ENCODE measurements at places on chromosomes 13 and 19.
A peak's percentile ranks its signal among the peaks of the same experiment; 100 is the strongest.

- DNase-seq = no peak
Observed at GRCh38 chr19:7788178-7788932, 25.3 kb downstream of the CLEC4M start.

DNA sequence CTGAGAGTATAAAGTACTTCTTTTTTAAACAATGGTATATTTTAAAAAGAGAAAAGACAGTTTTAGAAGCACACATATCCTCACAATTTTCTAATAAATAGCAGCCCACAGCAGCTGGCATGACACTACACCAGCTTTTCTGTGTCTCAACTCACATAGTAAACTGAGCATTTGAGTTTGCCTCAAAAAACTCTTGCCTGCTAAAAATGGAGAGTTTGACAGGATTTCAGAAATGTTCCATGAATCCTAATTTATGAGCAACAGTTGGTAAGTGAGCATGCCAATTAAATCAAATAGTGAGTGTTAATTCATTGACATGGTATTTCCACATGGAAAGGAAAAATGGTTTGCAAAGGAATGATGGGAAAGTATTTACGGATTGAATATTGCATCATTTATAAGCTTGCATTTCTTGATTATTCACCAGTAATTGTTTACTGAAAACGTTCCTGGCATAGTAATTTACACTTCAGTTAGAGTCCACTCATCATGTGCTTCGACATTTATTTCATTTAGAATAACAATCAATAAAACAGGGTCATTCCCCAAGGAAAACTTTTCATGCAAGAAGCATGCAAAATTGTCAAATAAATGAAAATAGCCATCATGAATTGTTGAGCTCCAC lies 323.0 kb downstream of the EFNB2 start:
- DNase-seq = no peak

- DNase-seq = peak; percentile 14
Observed at GRCh38 chr13:39616087-39616694, 13.2 kb upstream of the LHFPL6 start.

GRCh38 chr13:48542138-48542537 lies 9.3 kb upstream of the RCBTB2 start:
- no peak for DNase-seq

- no peak for DNase-seq
Observed at GRCh38 chr13:108451121-108451520, 178.3 kb upstream of the MYO16 start.

- no peak for DNase-seq
Observed at GRCh38 chr19:29715701-29716581, 880 bp upstream of the C19orf12 start.

DNA sequence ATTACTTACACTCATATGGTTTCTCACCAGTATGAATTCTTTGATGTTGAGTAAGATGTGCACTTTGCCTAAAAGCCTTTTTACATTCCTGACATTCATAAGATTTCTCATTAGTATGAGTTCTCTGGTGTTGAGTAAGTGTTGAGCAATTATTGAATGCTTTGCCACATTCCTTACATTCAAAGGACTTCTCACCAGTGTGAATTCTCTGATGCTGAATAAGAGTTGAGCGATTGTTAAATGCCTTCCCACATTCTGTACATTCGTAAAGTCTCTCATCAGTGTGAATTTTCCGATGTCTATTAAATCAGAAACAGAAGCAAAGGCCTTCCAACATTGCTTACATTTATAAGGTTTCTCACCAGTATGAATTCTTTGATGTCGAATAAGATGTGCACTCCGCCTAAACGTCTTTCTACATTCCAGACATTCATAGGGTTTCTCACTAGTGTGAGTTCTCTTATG lies 14.2 kb upstream of the ZFP30 start:
- DNase-seq = no peak

DNA sequence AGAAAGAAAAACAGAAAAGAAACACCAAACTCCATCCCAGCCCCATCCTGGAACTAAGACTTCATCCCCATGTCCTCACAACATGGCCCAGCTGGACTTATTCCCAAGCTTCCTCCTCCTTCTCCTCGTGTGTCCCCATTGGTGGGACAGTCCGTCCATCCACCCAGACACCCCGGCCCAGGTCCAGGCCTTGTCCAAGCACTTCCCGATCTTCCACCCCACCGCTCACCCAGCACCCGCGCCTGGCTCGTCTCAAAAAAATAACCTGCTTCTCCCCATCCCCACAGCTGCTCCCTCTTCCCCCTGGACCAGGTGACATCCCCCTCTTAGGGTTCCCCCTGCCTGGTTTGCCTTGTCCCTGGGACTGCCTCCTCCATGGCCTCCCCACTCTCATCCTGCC lies 1.4 kb upstream of the FCER2 start:
- DNase-seq = no peak

GRCh38 chr13:73065665-73066340 lies 7.0 kb downstream of the KLF5 start:
- no peak for DNase-seq

DNA sequence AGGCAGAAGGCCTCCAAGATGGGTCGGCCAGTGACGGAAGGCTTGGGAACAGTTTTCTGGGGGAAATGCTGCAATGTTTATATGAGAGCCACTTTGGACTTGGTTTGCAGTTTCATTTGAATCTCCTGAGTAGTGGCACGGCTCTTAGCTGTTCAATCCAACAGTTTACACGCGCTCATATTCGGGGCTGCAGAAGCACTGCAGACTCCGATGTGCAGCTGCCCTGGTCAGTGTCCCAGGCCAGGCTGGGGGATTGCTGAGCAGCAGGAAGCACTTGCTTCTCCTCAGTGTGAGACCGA lies 31.7 kb downstream of the CEBPG start:
- no peak for DNase-seq

DNA sequence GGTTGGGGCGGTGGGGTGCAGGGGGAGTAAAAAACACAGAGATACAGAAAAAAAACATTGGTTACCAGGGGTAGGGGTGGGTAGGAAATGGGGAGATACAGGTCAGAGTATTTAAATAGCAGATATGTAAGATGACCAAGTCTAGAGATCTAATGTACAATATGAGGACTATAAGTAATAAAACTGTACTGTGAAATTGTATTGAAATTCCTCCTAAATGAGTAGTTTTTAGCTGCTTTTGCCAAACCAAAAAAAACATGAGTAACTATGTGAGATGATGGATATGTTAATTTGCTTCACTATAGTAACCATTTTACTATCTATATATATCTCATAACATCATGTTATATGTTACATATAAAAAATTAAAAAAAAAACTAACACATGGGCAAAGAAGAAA lies 29.6 kb downstream of the VWA8 start:
- DNase-seq = no peak

DNA sequence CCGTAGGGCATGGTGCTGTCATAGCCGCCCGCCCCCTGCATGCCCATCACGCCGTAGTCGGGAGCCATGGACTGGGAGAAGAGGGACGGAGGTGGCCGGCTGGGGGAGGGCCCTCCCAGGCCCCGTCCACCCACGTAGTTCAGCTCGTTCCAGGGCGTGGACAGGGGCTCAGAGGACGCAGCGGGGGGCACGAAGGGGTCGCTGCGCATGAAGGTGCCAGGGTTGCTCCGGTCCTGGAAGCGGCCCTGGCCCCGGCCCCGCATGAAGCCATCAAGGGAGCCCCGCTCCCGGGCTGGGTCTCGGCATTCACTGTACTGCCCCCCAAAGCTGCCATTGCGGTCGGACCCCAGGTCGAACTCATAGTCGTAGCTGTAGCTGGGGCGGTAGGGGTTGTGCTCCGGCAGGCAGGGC lies 6.7 kb downstream of the AKAP8 start:
- no peak for DNase-seq

DNA sequence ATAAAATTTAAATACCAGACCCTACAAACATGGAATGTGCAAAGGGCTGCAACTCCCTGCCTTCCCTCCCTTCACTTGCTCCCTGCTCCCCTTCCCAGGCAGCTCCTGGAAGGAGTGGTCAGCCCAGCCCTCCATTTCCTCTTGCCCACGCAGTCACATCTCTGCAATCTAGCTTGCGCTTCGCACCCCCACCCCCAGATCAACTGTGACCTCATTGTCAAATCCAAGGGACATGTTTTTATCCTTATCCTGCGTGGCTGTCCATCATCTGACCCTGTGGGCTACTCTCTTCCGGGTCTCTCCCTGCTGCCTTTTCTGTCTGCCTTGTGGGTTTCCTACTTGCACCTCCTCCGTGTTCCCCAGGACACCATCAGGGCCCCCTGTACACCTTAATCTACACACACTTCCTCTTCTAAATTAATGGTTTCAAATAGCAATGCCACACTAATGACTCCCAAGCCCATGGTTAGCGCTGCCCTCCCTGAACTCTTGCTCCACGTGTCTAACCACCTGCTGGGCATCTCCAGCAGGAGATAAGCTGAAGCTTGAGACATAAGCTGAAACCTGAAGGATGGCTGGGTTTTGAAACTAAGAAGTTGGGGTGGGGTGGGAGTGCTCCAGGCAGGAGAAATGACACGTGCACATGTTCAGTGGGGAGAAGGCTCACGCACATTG lies 118.3 kb downstream of the USP12 start:
- DNase-seq = no peak

- no peak for DNase-seq
Observed at GRCh38 chr13:96065849-96066248, 12.6 kb upstream of the UGGT2 start.

GRCh38 chr19:13441810-13442512 lies 64.3 kb downstream of the CACNA1A start:
- DNase-seq = peak; percentile 32

DNA sequence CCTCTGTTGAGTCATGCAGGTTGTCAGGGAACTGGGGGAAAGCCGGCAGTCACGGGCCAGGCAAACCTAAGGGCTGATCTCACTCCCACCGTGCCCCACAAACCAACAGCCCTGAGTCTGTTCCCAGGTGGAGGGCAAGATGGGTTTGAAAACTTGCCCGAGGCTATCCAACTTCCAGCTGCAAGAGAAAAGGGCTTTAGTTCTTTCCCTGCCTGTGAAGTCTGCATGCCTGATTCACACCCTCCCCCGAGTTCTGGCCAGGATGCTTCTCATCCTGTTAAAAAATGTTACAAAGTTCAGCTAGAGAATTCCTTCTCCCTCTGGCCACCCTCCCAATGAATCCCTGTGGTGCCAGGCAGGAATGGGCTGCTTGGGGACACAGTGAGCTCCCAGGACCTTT lies 33.1 kb downstream of the MYO16 start:
- DNase-seq = no peak

DNA sequence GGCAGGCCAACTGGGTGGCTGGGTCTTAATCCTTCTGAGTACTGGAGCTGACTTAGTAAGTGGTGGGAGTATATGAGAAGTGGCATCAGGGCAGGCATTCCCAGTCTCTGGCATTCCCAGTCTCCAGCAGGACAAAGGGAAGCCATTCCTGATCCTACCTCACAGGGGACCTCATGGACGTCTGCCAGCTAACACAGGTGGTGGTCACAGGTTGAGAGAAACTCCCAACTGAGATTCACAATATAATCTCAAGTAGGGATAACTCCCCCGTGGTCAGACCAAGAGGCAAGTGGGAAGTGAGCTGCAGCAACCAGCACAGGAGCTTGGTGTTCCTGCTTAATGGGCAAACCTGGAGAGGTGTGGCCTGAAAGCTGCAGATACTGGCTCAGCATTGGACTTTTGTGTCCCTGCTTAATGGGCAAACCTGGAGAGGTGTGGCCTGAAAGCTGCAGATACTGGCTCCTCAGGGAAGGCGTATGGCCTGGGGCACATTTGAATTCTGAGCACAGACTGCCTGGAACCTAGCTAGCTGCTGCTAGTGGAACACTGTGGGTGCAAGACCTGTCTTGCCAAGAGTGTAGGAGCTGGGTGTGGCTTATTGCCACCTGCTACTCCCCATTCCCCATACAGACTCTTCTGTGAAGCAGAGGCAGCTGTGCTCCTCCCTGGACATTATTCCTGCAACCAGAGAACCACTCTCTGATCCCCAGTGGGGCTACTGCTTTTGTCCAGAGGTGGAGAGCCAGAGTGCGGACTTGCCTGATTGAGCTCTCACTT lies 25.9 kb upstream of the OR10H2 start:
- no peak for DNase-seq

DNA sequence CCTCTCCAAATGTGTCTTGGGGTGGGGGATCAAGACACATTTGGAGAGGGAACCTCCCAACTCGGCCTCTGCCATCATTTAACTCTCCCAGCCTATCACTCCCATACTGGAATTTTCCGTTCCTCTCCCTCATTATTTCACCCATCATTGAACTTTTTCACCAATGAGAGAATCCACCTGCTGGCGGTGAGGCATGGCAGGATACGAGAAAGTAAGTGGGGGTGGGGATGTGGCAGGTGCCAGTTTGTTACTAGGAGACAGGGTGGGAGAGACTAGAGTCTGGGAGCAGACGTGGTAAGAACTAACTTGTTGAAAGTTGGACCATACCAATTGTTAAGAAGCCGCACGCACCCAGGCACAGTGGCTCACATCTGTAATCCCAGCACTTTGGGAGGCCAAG lies 6.9 kb downstream of the GIPR start:
- no peak for DNase-seq

DNA sequence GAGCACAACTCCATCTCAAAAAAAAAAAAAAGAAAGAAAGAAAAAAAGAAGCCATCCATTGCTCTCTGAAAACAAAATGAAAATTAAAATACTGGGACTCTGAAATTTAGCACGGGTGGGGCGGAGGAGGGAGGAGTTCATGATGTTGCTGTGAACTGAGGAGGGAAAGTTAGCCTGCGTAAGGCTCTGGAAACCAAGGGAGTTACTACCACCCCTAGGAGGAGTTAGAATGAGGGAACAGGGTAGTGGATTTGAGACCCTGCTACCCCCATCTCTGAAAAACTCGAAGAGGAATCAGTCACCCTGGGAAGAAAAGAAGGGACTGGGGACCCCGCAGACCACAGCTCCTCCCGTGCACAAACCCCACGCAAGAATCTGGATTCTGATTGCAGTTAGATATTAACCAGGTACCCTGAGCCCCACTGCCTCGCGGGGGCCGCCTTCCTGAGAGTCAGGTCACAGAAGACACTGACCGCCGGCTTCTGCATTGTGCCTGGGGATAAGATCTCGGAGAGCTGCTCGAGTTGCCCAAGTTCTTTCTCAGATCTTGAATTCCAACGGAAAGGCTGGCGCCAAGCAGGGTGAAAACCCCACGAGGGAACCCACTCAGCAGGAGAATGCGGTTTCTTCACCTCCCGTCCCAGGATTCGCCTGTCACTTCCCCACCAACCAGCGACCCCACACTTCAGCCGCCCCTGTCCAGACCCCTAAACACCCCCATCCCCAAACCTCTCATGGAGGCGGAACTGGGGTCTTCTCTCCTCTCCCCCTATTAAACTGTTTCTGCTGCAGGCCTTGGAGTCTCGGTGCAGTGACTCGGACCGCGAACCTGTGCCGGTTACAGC lies 870 bp downstream of the ZNF442 start:
- peak; percentile 2 for DNase-seq

All from stimulated activated CD4-positive, alpha-beta T cell treated with anti-CD3 and anti-CD28 coated beads, Interleukin-12 subunit alpha, Interleukin-12 subunit beta, amount 100 ng/mL, for 4 hours (primary cell).